ENCODE measurements at places on chromosomes 4 and X.
A peak's percentile ranks its signal among the peaks of the same experiment; 100 is the strongest.

DNA sequence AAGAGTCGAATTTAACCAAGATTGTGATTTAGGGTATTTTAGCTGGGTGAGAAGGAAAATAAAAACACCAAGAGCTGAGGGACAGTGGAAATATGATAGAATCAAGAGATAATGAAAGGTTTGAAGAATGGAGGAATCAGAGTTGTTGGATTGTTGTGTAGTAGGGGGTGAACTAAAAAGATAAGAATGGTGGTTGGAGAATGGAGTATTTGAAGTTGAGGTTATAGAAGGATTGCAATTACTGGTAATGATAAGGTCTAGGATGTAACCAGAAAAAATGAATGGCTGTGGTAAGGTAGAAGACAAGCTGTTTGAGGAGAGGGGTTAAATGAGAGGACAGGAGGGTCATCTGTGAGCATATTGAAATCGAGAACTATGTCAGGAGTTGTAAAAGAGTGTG, 4.5 kb downstream of the ABCE1 start:
- no peak for DNase-seq

GRCh38 chrX:148577741-148578140, 77.3 kb downstream of the AFF2 start:
- peak; percentile 16 for DNase-seq

GRCh38 chrX:97060020-97060419, 176.3 kb downstream of the RPA4 start:
- no peak for DNase-seq

DNA sequence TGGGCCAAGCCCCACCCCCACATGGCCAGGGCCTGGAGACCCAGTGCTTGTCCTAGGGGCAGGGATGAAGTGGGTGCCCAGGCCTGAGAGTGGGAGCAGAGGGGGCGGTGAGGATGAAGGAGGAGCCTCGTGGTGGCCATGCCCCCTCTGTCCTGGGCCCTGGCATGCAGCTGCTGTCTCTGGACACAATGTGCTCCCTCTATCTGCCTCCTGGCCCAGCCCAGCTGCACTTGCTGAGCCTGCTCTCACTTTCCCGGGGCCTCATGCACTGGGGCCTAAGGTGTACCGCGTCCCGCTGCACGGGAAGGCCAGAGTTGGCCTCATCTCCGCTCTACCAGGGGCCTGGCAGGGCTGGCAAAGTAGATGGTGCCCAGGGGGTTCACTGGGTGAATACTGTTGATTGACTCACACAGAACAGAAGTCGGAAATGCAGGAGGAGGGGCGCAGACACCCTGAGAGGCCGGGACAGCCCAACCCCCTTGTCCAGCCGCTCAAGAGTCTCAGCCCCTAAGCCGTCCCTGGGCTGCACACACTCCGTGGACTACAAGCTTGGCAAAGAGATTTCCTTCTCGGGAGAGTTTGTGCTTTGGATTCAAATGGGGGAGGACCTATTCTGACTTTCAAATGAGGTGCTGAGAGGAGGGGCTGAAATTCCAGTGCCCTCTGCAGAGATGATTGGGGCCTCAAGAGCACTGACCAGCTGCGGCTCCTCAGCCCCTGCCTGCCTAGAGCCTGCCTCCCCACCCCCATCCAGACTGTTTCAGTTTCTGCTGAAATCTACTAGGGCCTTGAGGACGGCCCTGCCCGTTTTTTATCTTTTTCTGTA, 112.4 kb downstream of the PSAPL1 start:
- no peak for DNase-seq

- DNase-seq: no peak
Measured at GRCh38 chrX:30156880-30157560, 58.3 kb upstream of the MAGEB2 start.

- DNase-seq: peak; percentile 39
Measured at GRCh38 chrX:12379671-12380070, 241.4 kb downstream of the FRMPD4 start.

DNA sequence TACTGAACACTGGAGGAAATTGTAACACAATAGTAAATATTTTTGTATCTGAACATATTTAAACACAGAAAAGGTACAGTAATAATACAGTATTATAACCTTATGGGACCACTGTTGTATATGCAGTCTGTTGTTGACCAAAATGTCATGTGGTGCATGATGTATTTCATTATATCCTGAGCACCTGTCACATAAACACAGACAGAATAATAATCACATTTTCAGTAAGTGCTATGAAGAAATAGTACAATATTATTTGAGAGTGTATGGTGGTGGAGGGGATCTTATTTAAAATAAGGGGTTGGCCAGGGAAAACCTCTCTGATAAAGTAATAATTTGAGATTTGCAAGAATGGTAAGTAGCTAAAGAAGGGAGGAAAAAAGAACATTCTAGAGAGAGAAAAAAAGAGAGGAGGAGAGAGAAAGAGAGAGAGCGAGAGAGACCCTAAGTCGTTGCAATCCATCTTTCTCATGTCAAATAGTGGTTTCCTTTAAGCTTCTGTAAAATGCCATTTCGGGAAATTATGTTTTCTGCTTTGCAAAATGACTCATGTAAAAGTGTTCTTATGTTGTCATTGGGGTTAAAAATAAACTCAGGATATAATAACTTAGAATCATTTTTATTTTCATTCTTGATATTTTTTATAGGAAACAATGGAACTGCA, 19.3 kb upstream of the CLNK start:
- peak; percentile 67 for DNase-seq

DNA sequence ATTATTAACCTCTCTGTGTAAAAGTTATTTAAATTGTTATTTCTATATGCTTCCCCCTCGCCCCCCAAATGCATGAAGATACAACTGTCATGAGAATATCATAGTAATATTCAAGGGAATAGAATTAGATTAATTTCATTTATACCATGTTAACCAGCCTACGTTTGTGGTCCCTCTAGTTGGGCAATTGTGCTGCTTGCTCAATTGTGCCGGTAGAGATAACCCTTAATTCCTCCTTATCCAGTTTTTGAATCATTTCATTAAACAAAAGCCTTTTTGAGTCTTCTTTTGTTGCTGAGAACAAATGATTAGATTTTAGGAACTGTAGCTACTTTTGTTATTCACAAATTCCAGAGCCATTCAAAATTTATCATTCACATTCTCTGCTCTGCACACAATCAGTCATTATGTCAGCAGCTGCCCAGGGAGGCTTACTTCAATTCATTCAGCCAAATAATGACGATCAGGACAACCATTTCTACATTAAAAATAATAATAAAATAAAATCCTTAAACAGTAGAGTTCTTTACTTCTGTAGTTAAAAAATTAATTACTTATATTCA, 98.1 kb downstream of the ADGRL3 start:
- DNase-seq: no peak

GRCh38 chrX:124362072-124362471, 15.7 kb downstream of the SH2D1A start:
- DNase-seq: no peak

DNA sequence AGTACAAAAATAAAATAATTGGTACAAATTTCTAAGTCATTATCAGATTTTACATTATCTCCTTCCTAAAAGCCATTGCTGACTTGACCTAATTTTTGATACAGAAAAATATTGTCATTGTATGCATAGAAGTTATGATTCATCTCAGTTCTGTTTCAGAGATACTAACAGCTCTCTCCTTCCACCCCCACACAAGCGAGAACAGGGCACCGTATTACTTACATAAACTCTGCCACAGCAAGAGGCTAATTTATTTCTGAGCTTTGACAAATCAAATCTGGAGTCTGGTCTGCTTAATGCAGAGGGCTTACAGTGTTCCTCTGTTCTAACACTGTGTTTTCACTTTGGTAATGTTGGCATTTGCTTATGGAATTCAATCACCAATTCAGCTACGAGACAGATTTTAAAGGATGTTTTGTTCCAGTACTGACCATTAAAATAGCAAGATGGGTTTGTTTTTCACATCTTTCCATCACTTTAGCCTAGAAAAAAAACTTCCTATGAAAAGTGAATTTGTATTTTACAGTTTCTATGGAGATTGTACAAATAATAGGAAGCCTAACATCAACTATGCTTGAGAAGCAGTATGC, 181.8 kb downstream of the USP46 start:
- DNase-seq: no peak

DNA sequence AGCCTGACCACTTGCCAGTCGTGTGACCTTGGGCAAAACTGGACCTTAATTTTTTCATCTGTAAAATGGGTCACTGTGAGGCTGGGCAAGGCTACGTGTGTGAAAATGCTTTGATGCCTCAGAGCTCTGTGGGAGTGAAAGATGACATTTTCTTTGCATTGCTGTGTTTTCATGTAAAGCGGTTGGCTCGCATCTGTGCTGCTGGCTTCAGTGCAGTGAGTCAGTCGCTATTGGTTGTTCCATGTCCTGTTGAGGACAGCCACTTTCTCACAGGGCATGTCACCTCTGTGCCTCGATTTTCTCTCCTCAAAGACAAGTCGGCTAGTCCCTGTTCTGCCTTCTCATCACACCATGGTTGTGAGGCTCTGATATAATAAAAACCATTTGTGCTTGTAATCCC, 4.4 kb downstream of the MTMR1 start:
- DNase-seq: no peak

DNA sequence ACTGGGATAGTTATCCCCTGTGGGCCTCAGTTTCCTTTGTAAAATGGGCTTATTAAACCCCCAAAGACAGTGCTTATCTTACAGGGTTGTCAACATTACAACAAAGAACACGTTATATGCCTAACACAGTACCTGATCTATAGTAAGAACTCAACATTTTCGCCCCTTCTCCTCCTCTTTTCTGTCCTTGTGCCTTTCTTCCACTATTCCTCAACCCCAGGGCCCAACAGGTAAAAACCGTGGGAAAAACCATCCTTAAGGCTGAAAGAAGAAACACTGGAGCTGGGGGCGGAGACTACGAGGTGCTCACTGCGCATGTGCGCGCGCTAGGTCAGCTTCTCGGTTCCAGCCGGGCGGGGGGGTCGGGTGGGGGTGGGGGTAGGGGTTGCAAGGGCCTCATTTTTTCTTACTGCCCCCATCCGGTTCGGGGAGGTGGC, 426 bp upstream of the XIAP start:
- no peak for DNase-seq

DNA sequence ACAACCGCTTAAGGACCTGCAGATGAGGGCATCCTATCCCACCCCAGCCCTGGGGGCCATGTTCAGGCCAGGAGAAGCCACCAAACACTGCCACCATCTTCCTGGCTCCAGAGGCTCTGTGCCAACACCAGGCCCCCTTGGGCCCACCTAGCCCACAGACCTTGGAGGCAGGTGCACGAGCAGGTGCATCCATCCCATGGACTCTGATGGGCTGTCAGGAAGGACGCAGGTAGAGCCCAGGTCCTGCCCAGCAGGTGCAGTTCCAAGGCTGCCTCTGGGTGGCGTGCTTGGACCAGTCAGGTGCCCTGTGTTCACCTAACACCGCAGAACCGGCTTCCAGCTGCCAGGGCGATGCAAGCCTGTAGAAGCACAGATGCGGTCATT, 22.8 kb upstream of the PDE6B start:
- no peak for DNase-seq

DNA sequence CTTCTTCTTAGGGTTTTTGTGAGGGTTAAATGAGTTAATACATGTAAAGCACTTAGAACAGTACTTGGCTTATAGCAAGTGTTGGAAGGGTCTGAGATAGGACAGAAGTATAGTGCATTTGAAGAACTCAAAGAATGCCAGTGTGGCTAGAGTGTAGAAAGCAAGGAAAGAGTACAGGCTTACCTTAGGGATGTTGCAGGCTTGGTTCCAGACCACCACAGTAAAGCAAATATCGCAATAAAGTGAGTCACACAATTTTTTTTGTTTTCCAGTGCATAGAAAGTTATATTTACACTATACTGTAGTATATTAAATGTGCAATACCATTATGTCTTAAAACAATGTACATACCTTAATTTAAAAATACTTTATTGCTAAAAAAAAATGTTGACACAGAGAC, 41.3 kb downstream of the KIF4A start:
- DNase-seq: peak; percentile 34

GRCh38 chr4:163680386-163681098, 186.1 kb downstream of the TMA16 start:
- no peak for DNase-seq

DNA sequence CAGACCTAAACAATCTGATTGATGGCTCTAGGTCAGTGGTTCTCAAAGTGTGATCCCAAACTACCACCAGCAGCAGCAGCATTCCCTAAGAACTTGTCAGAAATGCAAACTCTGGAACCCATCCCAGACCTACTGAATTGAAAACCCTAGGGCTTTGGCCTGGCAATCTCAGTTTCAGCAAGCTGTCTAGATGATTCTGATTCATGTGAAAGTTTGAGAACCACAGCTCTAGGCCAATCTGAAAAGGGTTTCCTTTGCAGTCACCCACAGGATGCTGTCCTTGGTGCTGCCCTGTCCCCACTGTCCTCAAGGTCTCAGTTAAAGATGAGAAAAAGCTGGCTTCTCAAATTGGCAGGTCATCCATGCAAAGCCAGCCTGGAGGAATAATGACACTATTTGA, 34.8 kb downstream of the SMPX start:
- peak; percentile 51 for DNase-seq

DNA sequence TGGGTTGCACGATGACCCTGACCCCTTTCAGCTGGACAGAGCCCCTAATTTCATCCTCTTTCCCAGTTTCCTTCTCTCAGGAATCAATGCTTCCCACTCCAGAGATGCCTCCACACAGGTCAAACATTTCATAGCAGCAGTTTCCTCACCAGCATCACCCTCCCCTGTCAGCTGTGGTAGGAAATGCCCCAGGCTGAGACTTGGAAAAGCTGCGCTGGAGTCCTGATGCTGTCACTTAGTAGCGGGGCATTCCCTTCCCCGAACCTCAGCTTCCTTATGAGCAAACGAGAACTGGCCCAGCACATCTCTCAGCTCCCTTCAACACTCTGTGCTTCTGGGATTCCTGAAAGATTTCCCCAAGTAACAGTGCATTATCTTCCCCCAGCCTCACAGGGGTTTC, 2.7 kb downstream of the GJB1 start:
- DNase-seq: peak; percentile 2

- no peak for DNase-seq
Measured at GRCh38 chr4:145545031-145545430, 63.4 kb downstream of the SMAD1 start.

- DNase-seq: no peak
Measured at GRCh38 chrX:72045552-72046277, 86.0 kb downstream of the RTL5 start.

GRCh38 chr4:147717878-147718277, 14.0 kb upstream of the ARHGAP10 start:
- DNase-seq: no peak

- DNase-seq: peak; percentile 94
Measured at GRCh38 chr4:169268951-169269760, 1.6 kb downstream of the SH3RF1 start.

DNA sequence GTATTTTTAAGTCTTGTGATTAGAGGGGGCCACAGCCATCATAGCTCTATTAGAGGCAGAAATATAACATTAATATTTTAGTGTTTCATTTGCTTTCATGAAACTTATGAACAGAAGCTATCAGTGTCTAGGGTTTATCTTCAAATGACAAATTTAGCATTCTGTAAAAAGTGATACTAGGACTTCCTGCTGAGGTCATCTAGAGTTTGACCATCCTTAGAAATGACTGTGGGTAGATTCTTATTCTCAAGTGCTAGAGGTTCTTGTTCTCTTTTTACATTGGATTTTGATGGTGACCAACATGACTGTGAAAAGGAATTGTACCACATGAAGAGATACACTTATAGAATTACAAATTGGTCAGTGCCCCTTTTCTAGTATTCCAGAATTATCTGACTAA, 568.6 kb downstream of the RPA4 start:
- DNase-seq: no peak
